AG04450 (cell line): ENCODE measurements at places on chromosomes 13 and 19.

DNA sequence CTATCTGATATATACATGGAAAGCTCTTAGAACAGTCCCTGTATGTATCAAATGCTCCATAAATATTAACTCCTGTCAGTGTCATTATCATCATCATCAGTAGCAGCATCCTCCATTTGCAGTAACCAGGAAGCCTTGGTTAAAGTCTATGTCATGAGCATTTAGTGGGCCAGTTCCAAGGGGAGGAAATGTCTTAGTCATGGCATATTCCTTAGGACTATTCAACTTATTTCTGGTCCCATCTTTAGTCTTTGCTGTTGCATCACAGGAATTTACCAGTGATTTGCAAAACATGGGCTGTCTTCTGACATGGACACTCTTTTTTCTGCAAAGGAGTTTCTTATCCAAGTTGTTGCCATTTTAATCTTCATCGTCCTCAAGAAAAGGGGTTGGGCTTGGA lies 98.4 kb downstream of the WDFY2 start:
- no peak for DNase-seq

- DNase-seq: no peak
Observed at GRCh38 chr19:39514840-39515550, at the start of gene SELENOV. Gene SELENOV, plus strand, starts transcription at chr19:39515139. Its CDS starts 74 bp downstream, at chr19:39515213.

DNA sequence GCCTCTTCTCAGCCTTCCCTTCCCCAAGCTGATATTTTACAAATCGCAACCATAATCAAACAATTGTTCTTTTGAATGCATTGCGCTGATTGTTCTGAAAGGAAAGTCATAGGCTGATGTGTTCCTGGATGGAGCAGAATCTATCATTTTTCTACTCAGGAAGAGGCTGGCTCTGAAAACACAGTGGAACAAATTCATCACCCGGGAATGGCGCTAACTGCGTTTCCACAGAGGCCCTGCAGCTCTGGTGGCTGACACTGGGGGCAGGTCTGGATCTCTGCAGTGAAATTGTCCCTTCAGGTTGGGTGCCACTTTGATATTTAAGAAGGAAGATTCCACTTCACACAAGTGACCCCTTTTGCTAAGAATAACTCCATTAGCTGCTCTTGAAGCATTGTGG lies 1060.8 kb downstream of the UQCRFS1 start:
- no peak for DNase-seq

- no peak for DNase-seq
Observed at GRCh38 chr13:50678464-50679162, 164.9 kb downstream of the DLEU7 start.

DNA sequence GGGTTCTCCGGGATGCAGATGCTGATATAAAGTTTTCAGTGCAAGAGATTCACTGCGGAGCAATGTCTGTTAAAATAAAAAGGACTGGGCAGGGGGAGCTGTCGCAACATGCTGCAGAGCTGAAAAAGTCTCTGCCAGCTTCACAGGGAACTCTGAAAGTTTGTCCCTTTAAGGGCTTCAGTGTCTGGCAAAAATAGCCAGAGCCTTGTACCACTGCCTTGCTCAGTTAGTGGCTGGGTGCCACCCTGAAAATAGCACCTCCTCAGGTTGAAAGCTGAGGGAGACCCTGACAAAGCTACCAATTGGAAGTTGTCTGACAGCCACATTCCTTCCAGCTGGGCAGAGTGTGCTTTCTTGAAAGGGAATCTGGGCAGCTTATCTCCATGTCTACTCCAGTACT lies 3.0 kb upstream of the NDFIP2 start:
- DNase-seq: no peak

DNA sequence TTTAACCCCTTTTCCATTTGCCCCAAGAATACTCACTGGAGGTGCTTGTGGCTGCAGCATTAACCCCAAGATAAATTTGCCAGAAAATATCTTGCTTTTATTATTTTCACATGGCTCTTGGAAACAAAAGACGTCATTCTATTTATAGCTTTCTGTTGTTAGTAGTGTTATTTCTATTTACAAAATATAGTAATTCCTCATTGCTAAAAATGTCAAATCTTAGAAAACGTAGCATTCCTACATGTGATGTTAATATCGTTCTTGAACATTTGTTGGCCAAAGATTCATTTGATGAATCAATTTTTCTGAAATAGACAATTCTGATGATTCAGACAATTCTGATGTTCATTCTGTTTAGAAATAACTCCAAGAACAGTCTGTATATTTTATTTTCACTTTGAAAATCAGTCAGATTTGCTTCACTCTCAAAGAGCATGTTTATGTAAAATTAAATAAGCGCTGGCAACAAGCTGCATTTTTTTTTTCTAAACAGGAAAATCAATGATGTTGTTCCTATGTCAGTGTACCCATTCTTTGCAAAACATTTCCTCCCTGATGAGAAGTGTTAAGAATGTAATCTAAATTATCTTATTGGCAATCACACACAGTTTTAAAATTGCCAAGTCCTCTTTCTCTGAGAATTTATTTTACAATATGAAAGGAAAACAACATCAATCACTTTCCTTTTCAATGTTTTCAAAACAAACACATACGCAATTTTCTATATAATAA lies 334.0 kb downstream of the KCTD12 start:
- DNase-seq: no peak

- DNase-seq: no peak
Observed at GRCh38 chr19:58052256-58052655, 6.8 kb upstream of the ZNF135 start.

DNA sequence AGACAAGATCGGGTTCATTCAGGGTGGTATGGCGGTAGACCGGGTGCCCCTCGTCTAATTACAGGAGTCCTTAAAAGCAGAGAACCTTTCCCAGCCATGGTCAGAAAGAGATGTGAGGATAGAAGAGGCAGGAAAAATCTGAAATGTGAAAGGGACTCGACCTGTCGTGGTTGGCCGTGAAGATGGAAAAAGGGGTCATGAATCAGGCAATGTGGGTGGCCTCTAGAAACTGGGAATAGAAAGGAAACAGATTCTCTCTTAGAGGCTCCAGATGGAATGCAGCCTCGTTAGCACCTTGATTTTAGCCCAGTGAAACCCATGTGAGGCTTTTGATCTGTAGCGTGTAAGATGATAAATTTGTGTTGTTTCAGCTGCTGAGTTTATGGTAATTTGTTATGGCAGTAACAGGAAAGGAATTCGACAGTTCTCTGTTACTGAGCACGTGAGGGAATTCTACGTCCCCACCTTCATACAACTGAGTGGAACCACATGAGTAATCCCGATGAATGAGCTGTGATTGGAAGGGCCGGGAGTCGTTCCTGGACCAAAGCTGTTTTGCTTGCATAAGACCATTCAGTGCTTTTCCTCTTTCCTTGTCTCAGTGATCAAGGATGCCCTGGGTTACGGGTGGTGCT lies 11.0 kb upstream of the CA11 start:
- DNase-seq: peak; percentile 83

GRCh38 chr13:25300861-25301346 lies 521 bp upstream of the NUP58 start:
- no peak for DNase-seq

GRCh38 chr13:50831512-50831911 lies 12.0 kb downstream of the DLEU7 start:
- DNase-seq: no peak

GRCh38 chr13:30481241-30481760 lies 15.6 kb upstream of the HMGB1 start:
- DNase-seq: no peak

GRCh38 chr13:79483086-79483706 lies 2.2 kb downstream of the NDFIP2 start:
- DNase-seq: no peak

GRCh38 chr13:59480396-59481259 lies 683.1 kb downstream of the DIAPH3 start:
- DNase-seq: no peak

DNA sequence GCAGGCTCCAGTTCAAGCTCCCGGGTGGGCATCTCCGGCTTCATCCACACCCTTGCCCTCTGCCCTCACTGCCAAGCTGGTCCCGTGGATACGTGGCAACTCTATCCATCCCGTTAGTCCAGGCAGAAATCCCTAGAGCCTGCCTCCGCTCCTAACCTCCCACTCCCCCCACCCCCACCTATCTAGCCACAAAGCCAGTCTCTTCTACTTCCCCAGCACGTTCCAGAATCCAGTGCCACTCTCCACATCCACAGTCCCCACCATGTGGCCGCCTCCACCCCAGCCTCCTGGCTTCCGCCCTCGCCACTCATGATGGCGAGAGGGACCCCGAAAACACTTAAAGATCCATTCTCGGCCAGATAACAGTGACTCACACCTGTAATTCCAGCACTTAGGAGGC lies 3.8 kb downstream of the YIPF2 start:
- no peak for DNase-seq

DNA sequence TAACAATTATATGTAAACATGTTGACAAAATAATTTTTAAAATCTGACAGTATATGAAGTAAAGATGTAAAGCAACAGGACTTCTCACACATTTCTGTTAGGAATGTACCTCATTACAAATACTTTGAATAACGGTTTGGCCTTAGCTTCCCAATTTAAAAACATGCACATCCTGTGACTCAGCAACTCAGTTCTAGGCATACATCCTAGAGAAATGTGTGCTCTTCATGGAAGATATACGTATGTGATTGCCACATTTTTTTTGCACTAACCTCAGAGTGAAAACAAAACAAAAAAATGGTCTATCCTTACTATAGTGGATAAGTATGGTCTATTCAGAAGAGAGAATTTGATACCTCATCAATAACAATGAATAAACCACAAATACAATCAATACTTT lies 314.6 kb downstream of the LIG4 start:
- DNase-seq: peak; percentile 26
